Globus pallidus (tissue), 1 donor: ENCODE measurements at places on chromosomes 1 and 21.
A peak's percentile ranks its signal among the peaks of the same experiment; 100 is the strongest.

DNA sequence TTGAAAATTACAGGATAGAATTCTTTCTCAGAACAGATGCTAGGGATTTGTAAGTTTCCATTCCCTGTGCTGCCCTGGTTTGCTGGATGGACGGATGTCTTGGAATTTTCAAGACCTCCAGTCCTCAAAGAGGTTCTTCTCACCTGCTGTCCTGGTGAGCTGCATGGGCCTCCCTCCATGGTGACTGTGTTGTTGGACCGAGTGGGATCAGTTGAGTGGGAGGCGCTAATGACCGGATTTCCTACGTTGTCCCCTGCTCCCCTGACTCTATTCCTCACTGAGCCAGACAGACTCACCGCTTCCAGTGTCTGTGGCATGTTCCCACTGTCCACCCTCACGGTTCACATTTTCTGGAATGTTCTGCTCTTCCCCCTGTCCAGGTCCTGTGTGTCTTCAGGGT is 229.8 kb downstream of the CAMTA1 start:
- DNase-seq = no peak

DNA sequence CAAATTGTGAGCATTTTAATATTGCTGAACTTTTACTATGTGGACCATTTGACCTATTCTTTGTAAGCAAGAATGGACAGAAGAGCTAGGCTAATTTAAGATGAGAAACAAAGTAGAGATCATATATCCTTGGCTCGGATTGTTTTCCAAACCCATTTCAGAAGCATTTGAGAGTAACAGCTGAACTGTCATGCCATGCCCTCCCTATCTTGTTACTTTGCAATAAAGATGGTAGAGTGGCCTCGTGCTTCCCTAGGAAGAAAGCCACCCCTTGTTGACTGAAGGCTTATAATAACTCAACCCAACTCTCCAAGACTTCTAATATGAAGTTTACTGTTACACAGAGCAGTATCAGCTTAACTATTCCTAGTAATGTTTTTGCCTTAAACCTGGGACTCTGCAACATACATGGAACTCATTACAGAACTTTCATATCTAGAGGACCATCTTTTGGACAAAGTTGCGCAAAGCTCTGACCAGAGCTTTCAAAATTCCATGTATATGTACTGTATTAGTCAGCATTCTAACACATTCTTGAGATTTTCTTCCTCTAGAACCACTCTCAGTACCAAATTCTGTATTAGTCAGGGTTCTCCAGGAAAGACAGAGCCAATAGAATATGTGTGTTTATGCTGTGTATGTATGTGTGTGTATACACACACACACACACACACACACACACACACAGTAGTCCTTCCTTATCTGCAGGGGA is 68.7 kb downstream of the ADAMTS1 start:
- DNase-seq = no peak

- DNase-seq = no peak
Measured at GRCh38 chr1:17287130-17287776, 20.7 kb upstream of the PADI4 start.

GRCh38 chr1:52364235-52364839 is 1.7 kb downstream of the CC2D1B start:
- no peak for DNase-seq

GRCh38 chr21:33058527-33058926 is 11.4 kb upstream of the OLIG1 start:
- DNase-seq = no peak

- no peak for DNase-seq
Measured at GRCh38 chr1:8055973-8056372, 29.9 kb upstream of the ERRFI1 start.

GRCh38 chr1:86226204-86226603 is 69.6 kb upstream of the COL24A1 start:
- no peak for DNase-seq

DNA sequence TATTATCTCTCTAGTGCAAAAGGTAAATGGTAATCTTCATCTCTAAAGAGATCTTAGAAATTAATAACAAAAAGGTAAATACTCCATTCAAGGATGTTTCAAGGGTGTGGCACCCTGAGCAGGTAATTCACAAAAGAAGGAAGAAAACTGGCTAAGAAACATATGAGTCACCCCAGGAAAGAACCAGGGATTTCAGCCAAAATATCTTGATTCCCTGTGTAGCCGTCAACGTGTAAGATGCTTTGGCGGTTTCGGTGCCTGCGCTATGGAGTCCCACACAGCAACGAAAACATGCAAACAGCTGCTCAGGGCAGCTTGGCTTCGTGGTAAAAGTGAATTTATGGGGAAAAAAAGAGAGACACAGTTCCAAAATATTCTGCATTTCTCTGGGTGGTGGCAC is 3.7 kb downstream of the ITGB2 start:
- DNase-seq = no peak

- DNase-seq = peak; percentile 80
Measured at GRCh38 chr21:33196941-33197374, 32.8 kb upstream of the IFNAR2 start.

DNA sequence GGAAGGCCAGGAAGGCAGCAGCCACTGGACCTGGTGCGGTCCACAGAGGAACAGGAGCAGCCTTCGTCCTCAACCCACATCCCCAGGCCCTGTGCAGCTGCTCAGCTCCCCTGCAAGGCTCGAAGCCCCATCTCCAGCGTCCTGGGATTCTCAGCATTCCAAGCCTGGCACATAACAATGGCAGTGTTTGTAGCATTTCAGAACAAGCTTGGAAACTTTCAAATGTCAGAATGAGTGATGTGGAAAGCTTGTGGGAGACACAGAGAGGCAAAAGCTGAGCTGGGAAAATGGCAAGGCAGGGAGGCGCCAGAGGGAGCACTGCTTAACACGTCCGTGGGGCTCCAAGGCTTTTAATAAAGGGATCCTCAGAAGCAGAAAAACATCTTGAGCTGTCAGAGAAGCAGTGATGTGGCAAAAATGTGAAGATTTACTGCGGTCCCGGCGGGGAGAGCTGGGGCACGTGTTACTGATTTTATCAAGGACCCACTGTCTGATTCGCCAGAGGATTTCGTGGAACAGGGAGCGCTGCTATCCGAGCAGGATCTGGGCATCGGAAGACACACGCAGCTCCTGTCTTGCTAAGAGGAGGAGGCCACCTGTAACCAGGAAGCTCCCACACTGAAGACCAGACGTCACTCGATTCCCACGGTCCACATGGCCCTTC is 38.1 kb downstream of the TOMM20 start:
- DNase-seq = no peak

DNA sequence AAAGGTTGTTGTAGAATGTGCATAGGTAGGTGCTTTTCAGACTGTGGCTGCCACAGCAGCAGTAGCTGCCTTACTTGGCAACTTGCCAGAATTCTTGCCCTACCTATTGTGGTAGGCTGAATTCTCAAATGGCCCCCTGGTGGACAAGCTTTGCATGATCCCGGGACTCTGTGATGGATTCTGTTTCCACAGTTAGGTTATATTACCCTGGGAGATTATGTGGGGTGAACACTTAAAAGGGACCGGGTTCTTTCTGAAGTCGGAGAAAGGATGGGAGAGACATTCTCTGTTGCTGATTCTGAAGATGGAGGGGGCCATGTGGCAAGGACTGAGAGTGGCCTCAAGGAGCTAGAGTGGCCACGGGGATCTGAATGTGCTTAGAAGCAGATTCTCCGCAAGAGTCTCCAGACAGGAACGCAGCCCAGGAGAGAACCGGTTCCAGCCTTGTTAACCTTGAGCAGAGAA is 32.1 kb upstream of the KCNE1 start:
- DNase-seq = peak; percentile 24

DNA sequence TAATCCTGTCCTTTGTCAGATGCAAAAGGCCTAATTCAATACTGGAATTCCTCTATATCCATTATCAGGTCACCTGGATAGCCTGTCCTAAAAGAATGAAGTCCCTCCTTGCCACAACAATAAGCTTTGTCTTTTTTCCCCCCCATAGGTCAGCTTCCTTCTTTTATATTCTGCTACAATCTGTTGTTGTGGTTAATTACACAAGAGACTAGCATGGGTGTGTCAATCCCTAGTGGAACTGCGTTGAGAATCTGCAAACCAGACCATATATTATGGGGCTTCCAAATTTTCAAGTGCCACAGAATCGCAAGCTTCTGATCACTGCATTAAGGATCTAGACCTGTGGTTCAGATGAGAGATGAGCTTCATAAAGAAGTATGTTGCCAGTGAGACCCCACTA is 349.6 kb downstream of the SMYD3 start:
- DNase-seq = no peak

- DNase-seq = no peak
Measured at GRCh38 chr1:112708002-112708448, 1.1 kb upstream of the RHOC start.

GRCh38 chr1:205980237-205980870 is 22.8 kb downstream of the RAB7B start:
- no peak for DNase-seq

GRCh38 chr1:217425422-217425821 is 205.5 kb downstream of the GPATCH2 start:
- no peak for DNase-seq

DNA sequence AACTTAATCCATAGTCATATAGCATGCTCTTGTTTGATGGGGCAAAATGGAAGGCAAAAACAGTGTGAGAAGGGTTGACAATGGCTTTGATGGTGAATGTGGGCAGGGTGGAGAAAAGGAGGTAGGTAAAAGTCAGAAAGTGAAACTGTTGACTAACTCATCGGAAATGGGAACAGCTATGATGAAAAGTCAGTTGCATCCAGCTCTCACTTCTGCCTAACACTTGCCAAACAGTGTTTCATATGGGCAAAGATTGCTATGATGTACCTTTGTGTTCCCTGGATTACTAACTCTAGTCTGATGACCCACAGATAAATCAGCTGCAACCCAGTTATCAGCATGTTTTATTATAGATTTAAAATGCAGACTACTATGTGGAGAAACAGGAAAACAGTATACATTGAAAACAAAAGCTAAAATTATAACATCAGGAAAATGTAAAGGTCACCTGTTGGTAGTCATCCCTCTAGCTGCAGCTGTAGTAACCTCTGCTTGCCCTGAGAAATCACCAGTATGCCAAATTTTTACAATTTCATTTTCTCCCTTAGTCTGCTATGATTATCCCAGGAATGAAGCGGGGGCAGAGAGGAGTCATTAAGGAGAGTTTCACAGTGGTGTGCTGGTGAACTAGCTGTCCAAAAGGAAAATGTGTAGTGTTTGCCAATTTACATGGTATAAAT is 11.7 kb downstream of the TNFSF18 start:
- no peak for DNase-seq

DNA sequence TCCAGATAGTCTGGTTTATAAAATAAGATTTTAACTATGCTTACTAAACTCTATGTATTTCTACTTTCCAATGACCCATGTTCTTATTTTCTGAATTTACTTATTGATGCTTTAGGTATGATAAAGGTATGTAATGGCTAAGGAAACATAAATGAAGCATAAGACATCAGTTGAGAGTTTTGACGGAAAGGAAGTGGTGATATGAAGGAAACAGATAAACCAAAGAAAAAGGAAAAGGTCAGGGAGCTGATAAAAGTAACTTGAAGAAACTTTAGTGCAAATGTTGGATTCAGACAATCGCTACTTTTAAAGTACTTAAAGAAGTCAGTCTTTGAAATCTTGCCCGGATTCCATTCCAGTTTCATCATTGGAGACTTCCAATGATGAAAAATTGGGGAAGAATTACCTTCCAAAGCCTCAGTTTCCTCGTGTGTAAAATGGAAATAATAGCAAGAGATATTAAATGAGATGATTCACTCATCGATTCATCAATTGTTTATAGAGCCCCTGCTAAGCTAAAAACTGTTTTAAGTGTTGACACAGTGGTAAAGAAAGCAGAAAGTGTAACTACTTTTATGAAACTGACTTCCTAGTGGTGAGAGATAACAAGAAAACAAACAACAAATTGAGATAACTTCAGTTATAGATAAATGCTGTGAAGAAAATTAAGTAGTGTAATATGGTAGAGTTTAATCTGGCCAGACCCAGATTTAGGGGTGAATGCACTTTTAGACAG is 10.6 kb downstream of the PTPRC start:
- DNase-seq = no peak

DNA sequence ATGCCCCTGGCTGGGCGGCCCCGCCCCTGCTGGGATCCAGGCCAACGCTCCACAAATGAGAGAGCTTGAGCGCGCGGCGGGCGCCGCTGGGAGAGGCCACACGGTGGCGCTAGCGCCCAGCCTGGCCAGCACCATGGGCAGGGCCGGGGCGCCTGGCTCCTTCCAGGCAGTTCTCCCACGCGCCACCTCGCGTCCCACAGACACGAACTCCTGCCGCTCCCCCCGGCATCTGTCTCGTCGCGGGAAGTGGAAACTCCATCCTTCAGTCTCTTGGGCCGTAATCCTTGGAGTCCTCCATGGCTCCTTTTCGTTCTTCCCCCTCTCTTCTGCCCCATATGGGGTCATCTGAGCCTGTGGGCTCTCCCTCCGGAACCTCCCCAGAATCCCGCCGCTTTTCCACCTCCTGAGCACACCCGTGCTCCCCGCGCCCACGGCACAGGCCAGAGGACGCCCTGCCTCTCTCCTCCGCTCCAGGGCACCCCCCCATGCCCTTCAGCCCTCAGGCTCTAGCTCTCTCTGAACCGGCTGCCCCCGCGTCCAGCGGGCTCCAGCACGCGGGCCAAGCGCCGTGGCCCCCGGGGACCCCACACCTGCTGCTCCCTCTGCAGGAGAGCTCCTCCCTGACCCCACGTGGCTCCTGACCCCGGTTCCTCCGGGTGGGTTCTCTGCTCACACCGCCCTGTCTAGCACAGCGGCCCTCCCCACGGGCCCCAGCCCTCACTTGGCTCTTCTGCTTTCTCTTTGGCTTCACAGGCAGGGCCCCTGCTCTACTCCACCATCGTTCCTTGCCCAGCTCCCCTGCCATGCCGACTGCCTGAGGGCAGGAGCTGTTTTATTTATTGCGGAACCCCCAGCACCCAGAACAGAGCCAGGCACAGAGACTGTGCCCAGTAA is 31.9 kb upstream of the EDN2 start:
- peak; percentile 91 for DNase-seq

DNA sequence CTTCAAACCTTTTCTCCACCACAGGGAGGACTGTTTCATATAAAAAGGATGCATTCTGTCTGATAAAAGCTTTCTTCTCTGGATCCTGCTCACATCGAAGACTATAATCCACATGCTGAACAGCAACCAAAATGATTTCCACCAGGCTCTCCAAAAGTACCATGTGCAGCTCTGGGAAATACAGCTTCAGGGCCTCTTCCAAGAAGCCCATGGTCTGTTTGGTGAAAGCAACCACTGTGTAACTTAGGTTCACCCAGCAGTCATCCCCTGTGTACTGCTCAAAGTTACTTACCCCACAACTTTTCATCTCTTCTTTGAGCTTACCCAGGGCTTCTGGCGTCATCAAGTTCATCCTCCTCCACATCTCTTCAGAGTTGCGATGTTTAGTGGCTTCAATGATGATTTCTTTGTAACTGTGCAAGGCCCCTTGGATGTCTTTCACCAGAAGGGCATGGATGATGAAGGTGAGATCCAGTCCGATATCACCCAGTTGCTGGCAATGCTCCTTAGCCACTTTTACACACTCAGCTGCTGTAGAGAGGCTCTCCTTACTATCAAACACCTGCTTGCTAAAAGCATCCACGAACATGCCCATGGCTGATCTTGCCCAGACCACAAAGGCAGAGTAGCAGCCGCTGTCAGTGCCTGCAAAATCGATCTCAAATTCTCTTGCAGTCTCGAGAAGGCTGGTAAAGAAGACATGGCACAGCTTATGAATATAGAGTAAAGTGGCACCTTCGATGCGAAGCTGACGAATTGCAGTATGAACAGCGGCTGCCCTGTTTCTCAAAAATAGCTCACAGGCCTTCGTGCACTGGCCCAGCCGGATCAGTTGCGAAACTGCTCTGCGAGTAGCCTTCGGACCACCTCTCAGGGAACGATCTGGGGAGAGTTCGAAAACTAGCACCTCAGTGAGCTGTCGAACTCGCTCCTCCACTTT is 1.7 kb downstream of the EXOC8 start:
- DNase-seq = no peak
